ENCODE measurements at places on chromosomes 3 and 15.
A peak's percentile ranks its signal among the peaks of the same experiment; 100 is the strongest.

DNA sequence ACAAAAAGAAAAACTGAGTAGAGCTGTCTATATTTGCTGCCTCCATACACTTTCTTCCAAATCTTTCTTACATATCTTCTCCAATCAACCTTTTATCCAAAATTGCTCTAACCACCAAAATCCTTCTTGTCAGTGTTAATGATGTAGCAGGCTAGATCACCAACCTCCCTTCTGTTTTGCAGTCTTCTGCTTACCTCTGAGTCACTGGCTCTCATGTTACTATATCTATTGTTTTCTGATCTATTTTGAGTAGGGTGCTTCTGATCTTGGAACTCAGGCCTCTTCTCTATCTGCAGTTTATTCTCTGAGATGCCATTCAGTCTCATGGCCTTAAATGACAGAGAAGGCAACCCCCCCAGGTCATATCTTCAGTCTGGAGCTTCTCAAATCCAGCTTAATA lies 26.3 kb upstream of the AADAC start:
- no peak for DNase-seq

DNA sequence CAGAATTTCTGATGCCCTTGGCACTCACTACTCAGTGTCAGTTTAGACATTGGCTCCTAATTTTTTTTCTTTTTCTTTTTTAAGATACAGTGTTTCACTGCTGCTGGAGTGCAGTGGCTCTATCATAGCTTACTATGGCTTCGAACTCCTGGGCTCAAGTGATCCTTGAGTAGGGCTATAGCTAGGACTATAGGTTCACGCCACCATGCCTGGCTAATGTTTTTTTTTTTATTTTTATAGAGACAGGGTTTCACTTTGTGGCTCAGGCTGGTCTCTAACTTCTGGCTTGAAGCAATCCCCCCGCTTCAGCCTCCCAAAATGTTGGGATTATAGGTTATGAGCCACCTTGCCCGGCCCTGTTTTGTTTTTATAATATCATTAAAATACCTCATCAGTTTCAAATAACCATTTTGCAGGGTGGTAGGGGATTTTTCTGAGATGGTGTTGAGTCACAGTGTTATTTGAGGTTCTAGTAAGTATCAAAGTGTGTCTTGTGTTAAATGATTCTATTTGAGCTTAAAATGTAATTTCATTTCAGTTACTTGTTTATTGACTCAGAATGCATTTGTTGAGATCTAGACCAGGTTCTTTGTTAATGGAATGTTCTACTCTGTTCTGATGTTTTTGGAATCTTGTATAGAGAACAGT lies 7.0 kb downstream of the FNDC3B start:
- no peak for DNase-seq

DNA sequence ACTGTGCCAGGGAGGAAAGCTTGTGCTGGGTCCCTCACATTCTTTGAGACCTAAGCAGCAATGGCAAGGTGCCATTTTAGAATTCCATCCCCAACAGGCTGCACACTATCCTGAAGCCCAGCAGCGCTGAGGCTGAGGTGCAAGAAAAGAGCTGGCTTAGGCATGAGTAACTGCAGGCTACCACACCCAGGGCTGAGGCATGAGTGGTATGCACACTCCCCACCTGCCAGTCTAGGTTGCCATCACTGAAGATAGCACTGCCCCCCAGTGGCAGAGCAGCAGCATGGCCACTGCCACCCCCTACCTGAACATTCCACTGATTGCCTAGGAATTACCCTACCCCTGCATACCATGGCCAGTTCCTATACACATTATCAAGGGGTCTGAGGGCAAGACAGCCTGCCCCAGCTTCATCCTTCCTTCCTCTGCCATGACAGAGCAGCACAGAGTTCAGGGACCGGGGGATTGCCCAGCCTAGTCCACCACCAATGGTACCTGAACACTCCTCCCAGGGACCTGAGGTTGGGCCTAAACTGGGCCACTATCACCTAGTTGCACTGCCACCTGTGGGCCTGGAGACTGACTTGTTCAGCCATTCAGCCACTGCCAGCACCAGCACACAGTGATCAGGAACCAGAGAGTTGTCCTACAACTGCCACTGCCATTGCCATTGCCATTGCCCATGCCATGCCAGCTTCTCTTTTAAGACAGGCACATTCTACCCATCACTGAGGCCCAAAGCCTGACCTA lies 129.8 kb downstream of the SATB1 start:
- DNase-seq = no peak

DNA sequence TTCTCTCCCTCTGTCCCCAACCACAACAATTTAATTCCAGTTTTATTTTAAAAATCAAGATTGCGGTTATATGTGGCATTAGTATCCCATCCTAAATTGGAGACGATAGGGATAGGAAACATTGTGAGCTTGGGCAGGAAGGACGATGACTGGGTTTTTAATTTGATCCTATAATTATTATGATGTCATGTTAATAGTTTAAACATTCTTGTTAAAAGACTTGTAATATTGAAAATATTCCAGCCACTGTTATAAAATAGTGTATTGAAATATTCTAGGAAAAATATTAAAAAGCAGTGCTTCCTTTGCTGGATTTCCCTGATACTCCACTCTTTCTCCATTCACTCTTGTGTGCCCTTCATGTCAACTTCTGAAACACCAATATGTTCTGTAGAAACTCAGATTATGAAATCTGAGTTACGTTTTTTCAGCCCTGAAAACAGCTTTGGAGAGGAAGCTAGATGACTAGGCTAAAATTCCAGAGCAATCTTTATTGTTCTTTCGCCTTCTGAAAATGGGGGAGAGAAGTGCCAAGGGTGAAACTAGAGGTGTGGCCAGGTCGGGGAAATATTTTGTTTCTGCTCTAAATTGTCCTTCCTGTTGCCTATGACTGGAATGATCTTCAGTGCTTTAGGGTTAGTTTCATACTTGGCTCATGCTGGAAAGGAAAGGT lies 46.1 kb upstream of the MAP3K13 start:
- DNase-seq = no peak

GRCh38 chr3:196707566-196707965 lies 4.5 kb downstream of the CEP19 start:
- DNase-seq = no peak

DNA sequence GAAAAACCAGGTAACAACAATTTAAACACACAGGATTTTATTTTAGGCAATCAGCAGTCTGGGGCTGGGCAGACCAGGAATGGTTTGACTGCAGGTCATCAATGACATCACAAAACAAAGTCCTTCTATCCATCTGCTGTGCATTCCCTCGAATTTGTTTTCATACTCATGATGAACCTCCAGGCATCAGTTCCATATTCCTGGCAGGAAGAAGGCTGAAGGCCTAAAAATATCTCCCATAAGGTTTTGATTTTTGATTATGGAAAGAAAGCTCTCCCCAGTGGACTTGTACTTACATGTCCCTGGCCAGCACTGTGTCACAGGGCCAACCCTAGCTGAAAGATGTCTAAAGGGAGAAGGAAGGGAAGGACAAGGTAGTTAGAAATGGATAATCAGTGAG lies 107.4 kb downstream of the PEAK1 start:
- DNase-seq = no peak

DNA sequence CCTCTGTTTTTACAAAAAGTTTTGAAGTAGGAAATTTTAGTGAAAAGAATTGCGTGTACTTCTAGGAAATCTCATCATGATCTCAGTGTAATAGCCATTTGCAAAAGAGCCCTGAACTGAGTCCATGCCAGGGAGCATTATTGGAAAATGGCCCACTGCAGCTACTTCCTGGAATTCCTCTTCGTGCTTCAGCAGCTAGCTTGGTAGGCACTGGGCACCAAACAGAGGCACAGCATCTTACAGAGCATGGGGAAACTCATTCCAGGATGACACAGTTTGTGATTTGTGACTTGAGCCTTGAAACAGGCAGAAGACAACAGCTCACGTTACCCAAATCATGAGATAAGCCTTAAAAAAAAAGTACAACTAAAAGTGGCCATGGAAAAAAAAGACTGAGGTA lies 179.1 kb downstream of the WDR72 start:
- no peak for DNase-seq

DNA sequence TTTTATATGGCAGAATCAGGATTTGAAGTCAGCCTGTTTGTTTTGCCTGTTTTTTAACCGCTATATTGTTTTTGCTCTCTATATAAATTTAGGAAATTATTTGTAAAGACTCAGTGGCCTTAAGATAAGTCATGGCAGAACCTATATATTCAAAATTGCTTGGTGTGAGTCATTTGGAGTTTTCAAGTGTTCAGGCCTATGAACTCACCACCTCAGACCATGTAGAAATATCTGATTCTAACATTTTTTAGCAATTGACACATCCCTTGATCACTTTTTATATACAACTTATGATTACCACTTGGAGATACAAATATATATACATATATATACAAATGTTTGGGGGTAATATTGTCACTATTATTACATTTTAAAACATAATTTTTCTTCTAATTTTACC lies 95.7 kb downstream of the VGLL3 start:
- DNase-seq = no peak

GRCh38 chr15:73540161-73540560 lies 93.0 kb downstream of the NPTN start:
- no peak for DNase-seq

DNA sequence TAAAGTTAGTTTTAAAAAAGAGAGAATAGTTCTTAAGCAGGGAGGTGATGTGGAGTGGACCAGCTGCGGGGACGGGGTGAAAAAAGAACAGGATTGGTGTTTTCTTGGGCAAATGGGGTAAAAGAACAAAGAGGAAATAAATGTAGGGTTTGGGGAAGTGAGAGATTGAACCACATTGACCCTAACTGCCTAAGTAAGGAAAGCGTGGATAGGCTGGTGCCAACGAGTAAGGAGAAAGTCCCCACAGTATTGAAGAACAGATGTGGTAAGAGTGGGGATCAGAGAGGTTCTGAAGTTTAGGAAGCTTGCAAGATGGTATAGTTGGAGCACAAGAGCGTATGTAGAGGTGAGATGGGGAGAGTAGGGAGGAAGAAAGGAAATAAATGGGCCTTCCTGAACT lies 17.0 kb downstream of the IREB2 start:
- DNase-seq = no peak

DNA sequence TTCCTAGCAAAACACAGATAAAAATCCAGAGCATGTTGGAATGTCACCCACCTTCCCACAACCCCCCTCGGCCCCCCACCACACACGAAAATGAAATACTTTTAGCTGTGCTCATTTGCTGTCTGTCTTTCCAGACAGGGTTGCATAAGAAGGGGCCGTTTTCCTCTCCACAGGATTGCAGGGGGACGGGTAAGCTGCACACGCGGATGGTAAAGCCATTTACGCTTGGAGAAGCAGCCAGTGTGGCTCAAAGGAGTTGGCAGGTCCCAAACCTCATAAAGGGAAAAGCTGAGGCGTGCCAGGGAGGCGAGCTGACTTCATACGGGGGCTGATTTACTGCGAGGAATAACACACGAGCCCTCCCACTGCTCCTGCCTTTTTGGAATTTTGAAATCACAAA lies 47.4 kb upstream of the ITGA11 start:
- peak; percentile 89 for DNase-seq

DNA sequence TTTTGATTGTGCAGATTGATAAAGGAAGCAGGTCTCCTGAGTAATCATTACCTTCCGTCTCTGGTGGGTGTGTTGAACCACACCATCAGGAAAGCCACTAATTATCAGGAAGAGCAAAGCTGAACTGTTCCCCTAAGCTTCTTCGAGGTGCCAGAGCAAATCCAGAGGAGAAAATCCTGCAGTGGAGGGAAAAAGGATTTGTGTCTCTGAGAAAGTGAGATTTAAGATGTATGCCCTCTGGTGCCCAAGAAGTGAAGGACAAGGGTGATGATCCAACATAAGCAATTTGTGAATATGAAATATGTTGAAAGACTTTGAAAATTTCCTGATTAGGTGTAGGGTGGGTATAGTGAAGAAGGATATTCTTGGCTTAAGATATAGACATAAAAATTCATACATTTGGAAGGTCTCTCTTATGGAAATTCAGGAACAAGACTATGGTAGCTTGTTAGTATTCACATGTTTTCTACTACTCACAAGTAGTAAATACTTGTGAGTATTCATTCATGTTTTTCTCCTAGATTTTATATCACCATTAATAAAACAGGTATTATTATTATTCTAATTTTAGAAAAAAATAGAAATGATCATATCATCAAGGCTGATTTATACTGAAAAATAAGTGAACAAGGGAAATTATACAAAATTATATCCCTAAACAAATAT lies 34.8 kb downstream of the COMMD2 start:
- DNase-seq = peak; percentile 79

- DNase-seq = no peak
Measured at GRCh38 chr3:111763968-111764367, 95.1 kb upstream of the PHLDB2 start.

- no peak for DNase-seq
Measured at GRCh38 chr3:23294770-23295387, 91.8 kb downstream of the UBE2E2 start.

DNA sequence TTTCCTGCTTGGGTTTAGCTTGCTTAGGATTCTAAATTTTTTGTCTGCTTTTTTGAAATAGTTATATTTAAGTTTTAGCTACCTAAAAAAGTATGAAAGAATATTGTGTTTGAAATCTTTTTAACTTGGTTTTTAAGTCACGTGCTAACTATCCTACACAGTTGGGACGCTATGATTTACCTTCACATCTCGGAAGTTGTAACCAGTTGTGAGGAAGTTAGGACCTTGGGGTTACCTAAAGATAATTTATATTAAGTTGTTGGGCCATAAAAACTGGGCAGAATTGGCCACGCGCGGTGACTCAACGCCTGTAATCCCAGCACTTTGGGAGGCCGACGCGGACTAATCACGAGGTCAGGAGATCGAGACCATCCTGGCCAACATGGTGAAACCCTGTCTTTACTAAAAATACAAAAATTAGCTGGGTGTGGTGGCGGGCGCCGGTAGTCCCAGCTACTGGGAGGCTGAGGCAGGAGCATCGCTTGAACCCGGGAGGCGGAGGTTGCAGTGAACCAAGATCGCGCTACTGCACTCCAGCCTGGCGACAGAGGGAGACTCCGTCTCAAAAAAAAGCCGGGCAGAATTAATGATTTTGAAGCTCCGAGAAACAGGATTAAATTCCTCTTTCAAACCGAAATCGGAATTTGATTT lies 1.0 kb downstream of the ZFAND6 start:
- DNase-seq = no peak

DNA sequence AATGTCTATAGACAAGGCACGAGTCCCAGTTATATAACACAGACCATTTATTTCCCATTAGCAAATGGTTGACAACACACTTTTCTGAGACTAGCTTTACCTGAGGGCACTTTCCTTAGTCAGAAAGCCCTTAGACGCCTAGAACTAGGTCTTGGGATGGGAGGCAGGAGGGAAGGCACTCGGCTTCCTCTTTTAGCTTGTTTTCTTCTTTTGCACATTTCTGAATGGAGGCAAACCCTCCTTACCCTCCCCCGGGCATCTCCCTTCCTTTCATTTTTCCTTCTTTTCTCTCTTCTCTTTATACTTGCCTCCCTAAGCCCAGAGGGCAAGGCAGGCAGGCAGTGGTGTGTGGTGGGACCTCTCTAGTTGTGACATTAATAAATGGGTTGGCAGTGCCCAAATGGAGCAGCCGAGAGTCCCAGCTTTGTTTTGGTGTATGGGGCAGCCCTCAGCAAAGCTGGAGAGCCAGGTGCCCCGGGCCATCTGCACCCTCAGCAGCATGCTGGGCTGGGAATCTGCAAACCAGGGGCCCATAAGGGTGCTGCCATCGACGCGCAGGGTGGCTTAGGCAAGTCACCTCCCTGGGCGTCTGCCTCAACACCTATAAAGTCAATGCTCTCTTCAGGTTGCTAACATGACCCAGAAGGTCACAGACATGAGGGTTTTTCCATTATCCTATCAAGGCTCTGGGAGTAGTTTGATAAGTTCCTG lies 21.1 kb upstream of the BCL2L10 start:
- no peak for DNase-seq

All from sigmoid colon (tissue), 7 donors.